ENCODE measurements at places on chromosomes 5 and 9.

- no peak for DNase-seq
Measured at GRCh38 chr5:163563880-163564279, 58.5 kb downstream of the MAT2B start.

DNA sequence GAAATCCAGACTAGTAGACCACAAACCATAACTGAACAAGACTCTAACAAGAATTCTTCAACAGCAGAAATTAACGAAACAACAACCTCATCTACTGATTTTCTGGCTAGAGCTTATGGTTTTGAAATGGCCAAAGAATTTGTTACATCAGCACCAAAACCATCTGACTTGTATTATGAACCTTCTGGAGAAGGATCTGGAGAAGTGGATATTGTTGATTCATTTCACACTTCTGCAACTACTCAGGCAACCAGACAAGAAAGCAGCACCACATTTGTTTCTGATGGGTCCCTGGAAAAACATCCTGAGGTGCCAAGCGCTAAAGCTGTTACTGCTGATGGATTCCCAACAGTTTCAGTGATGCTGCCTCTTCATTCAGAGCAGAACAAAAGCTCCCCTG is 68.6 kb downstream of the VCAN start:
- DNase-seq = no peak

DNA sequence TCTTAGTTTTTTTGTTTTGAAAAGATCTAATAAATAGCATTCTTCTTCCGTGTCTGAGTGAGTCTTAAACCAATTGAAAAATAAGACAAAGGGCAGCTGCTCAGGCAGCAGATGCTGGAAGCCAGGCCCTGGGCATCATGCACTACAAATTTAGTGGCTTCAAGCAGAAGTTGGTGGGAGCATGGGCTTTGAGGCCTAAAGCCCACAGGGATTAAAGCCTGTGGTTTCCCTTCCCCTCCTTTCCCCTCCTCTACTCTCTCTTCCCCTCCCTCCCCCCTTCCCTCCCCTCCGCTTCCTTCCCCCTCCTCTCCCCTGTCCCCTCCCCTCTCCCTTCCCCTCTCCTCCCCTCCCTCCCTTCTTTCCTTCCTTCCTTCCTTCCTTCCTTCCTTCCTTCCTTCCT is 20.1 kb upstream of the KIF4B start:
- DNase-seq = no peak

DNA sequence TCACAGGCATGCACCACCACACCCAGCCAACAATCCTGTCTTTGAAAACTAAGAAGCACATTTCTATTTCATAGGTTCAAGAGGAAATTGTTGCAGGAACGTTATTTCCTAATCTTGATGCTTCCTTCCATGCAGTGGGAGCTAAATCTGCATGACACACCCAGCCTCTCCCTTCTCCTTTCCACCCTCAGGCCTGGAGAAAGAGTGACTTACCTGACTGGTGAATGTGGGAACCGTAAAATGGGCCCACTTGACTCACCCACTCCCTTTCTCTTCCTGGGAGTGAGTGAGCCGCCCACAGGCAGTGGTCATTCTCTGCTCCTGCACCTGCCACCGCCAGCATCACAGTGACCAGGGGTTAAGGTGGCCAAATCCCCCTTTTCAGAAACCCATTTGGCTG is 78.2 kb downstream of the C9orf50 start:
- no peak for DNase-seq

GRCh38 chr9:23842565-23843129 is 16.6 kb upstream of the ELAVL2 start:
- no peak for DNase-seq

DNA sequence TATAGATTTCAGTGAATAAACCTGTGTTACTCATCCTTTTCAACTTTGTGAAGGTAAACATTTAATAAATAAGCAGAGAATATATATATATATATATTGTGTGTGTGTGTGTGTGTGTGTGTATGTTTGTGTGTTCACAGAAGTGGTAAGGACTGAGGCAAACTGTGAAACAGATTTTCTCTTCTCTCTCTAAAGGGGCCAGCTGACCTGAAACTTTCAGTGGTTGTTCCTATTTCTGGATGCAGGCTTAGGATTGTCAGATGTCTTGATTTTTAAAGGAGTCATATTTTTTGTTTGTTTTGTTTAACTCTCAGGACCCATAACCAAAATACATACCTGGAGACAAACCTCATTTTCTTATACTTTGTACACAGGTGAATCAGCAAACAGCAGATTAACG is 714.9 kb upstream of the MEF2C start:
- DNase-seq = no peak

Data from lower lobe of right lung (tissue), 2 donors.